ENCODE measurements at places on chromosomes 1 and 21.

DNA sequence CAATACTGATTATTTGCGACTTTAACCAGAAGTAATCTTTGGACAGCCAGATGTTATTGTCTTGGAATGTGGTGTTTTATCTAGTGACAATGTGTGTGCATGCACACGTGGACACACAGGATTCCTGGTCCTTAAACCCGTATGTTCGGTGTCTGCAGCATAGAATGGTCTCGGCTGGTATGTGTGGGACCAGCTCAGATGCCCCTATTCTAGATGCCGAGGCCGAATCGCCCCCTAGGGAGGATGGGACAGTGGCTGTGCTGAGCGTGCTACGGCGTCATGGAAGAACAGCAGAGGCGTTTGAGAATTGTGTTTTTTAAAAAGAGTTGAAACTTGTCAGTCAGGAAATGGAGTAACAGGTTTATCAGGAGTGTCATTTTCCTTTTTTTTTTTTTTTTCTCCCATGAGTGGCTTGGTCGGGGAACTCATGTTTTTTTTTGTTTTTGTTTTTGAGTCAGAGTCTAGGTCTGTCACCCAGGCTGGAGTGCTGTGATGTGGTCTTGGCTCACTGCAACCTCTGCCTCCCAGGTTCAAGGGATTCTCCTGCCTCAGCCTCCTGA is 30.1 kb downstream of the SKI start:
- no peak for DNase-seq

- no peak for DNase-seq
Measured at GRCh38 chr1:40399984-40400704, 26.6 kb downstream of the SMAP2 start.

- DNase-seq: no peak
Measured at GRCh38 chr21:44528634-44528995, 11.4 kb downstream of the KRTAP10-1 start.

GRCh38 chr1:55035904-55036303 is 3.4 kb upstream of the PCSK9 start:
- DNase-seq: no peak

Measured in HS-27A (cell line).